ENCODE measurements at places on chromosomes 4 and X. TPM values are rescaled to one million over a fixed set of nuclear protein-coding genes. Genes with fewer than 3 reads are reported as not detected.
A peak's percentile ranks its signal among the peaks of the same experiment; 100 is the strongest.

DNA sequence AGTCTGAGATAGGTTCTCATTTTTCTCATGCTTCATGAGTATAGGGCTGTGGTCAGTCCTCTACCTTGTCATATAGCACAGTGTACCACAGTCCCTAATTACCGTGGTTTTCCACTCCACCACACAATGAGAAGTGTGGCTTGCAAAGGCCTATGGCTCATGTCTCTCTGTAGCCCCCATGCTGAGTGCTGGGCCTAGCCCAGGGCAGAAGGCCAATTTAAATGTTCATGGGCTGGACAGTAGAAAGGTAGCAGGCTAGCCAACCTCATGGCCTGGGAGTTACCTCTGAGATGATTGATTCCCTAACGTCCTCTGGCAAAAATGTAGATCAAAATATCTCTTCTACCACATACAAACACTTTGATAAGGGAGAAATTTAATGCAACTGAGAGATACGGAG lies 222.5 kb downstream of the AFF2 start:
- DNase-seq, result no peak

DNA sequence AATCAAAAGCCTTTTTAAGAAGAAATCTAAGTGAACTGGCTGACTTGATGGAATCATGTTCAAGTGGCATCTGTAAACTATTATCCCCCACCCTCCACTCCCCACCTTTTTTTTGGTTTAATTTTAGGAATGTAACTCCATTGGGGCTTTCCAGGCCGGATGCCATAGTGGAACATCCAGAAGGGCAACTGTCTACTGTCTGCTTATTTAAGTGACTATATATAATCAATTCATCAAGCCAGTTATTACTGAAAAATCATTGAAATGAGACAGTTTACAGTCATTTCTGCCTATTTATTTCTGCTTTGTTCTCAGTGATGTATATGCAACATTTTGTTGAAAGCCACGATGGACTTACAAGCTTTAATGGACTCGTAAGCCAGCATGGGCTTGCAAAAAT lies 162.3 kb downstream of the STIM2 start:
- no peak for DNase-seq

- no peak for DNase-seq
These were observed 45.5 kb downstream of the AFAP1 start for GRCh38 chr4:7894098-7894676.

Gene TLL1
- 6.0 TPM for total RNA-seq

DNA sequence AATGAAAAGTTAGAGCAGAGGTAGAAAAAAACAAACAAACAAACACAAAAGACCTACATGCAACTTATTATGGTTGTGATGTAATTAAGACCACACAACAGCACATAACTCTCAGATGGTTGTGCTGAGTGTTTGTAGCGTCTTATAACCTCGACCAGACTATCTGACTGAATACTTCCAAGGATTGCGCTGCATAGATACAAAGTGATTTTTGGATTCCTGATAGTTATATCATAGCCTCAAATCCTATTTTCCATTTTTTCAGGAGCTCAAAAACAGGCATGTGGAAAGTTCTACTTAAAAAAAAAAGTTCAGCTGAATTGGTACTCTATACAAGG lies 236.1 kb downstream of the SPRY1 start:
- DNase-seq, result no peak

GRCh38 chrX:39848243-39848642 lies 249.5 kb downstream of the BCOR start:
- DNase-seq, result no peak

DNA sequence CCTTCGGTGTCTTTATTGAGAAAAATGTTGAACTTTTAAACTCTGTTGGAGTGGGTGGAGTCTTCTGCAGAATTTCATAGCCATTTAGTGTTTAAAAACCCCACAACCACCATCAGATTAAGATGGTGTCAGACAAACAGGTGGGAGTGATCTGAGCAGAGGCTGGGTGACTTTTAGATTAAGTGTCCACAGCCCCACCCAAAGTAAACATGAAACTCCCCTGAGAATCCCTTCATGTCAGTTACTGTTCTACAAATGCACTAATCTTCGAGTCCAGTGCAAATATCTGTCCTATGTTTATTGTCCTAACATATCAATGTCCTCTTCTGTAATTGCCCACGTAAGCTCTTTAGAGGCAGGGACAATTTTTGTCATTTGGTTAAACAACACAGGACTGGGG lies 175.6 kb upstream of the RBPJ start:
- no peak for DNase-seq

DNA sequence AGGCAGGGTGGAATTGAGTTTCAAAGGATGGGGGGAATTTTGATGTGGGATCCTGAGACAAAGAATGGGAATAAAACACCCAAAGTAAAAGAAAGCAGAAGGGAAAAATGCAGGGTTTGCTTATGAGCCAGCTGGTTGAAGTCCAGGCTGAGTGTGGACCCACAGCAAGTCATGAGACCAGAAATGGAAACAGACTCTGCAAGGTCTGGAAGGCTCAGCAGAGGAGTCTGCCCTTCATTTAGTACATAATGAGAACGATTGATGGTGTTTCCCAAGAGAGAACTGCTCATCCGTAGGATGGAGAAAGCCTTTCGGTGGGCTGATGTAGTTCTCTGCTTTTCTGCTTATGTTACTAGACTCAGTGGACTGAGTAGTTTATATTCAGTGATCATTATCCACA lies 259.1 kb downstream of the C4orf33 start:
- DNase-seq, result no peak

- DNase-seq, result peak; percentile 39
These were observed 112.0 kb upstream of the TBL1X start for GRCh38 chrX:9352694-9353411.

DNA sequence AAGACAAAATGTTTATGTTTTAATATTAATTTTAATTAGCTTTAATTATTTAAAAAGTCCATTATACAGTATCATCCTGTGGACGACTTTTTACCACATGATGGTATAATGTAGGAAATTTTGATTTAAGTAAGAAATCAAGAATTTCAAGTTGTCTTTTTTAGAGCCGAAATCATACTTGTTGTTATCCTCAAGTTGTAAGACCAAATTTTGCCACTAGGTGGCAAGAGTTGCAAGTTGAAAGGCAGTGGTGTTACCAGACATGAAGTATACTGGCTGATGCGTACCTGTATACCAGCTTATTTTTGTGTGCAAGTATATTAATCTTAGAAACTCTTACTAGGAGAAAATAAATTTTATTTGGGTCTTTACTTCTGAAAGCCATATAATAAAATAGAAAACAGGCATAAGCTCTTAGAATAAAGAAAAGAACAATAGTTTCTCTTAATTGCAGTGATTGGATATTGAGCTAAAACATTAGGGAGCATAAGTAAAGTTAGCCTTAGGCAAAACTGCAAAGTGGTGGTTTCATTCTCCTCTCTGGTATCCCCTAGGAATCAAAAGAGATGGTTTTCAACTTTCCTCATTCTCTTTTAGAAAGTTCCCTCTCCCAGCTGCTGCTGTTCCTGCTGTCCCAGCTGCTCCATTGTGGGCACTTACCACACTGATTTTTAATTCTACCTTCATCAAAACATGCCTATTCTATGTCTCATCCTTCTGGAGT lies 118.0 kb upstream of the WDFY3 start:
- no peak for DNase-seq

DNA sequence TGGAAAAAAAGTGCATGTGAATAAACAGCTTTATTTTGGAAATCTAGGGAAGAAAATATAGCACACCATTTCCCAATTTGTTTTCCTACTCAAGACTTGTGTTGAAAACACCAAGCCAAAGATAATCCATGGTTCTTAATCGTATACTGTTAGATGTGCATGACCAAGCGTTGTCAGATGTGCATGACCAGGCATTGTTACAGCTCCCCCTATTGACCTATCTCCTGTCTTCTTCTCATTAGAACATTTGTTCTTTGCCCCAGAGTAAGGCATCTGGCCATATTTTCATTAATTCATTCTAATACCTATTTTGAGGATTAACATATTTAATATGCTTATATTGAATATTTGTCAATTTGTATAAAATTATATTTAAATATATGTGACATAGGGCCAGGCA lies 14.4 kb upstream of the VCX start:
- DNase-seq, result no peak

GRCh38 chr4:164904941-164905340 lies 28.0 kb downstream of the APELA start:
- DNase-seq, result no peak

DNA sequence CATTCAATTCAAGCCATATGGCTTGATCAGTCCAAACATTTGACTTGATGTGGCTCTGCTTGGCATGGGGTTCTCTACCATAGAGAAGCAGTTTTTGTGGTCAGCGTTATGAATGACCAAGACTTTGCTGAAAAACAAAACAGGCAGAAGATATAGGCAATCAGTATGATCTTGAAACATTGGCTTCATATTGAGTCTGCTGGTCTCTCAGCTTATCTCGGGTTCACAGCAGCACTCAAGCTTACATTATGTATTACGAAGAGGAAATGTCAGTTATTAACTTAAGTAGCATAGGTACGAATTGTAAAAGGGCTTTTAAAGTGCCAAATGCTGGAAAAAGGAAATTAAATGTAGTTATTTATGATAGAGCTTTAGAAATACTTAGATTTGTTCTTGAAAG lies 99.0 kb downstream of the AFF2 start:
- no peak for DNase-seq

DNA sequence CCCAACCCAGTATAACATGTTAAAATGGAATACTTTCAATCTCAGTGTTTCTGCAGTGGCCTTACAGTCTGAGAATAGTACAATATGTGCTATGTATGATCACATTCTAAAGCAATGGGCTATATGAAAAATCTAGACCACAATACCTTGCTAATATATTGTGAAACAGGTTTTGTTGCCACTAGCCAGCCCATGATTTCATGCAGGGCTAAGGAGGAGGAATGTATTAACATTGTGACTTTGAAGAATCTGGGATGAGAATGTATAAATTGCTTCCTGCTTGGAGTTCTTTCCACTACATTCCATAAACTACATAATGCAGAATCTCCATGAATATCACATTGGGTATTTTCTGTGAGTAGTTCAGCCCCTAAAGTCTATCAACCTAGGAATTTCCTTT lies 935.4 kb upstream of the GRIA3 start:
- no peak for DNase-seq

GRCh38 chrX:40304115-40304514 lies 206.4 kb upstream of the BCOR start:
- DNase-seq, result no peak

Gene SPANXN3
- total RNA-seq, result not detected

DNA sequence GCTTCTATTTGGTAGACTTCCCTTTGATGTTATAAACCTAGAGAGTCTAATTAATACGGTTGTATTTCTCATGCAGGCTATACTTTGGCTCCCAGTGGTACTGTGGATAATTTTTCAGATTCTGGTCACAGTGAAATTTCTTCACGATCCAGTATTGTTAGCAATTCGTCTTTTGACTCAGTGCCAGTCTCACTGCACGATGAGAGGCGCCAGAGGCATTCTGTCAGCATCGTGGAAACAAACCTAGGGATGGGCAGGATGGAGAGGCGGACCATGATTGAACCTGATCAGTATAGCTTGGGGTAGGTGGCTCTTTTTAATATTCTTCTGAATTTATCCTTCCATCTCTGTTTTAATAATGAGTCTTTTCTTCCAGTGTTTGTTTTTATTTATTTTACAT lies 249.7 kb downstream of the RAPGEF2 start:
- no peak for DNase-seq

- DNase-seq, result no peak
These were observed 84.0 kb upstream of the SCOC start for GRCh38 chr4:140289486-140289885.

GRCh38 chrX:141936080-141936479 lies 32.4 kb downstream of the MAGEC1 start:
- no peak for DNase-seq

GRCh38 chr4:37763831-37764230 lies 62.7 kb upstream of the PGM2 start:
- DNase-seq, result no peak

GRCh38 chrX:19863212-19863856 lies 24.1 kb downstream of the SH3KBP1 start:
- no peak for DNase-seq

Gene CT47B1
- not detected for total RNA-seq

Gene VSIG1
- total RNA-seq, result not detected

Gene ING2
- total RNA-seq, result 6.7 TPM

Gene LAP3
- total RNA-seq, result 36.1 TPM

Gene NLGN3
- total RNA-seq, result 1.1 TPM
